Activated T-cell treated with anti-CD3 and anti-CD28 coated beads, Interleukin-2, amount 50 U/mL, for 72 hours (primary cell): ENCODE measurements at places on chromosomes 3 and 15. TPM values are rescaled to one million over a fixed set of nuclear protein-coding genes. Genes with fewer than 3 reads are reported as not detected.

DNA sequence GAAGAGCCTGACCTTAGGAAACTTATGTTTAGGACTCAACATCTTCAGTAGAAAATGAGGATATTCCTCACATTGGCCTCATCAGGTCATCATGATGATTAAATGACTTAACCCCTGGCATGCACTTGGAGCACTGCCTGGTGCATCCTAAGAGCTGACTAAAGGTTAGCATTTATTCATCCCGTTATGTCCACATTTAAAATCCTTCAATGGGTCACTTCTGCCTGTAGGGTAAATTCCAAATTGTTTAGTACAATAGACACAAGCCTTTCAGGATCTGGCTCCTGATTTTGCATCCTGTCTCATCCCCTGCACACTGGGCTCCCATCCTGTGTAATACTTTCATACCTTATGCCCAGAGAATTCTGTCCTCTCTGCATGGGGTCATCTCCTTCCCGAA is 195.2 kb upstream of the MCTP2 start:
- no peak for DNase-seq
- peaks cover 16% of the 10 kb centered on the region for H3K27me3 ChIP-seq
- no peaks in the 10 kb centered on the region for H3K36me3 ChIP-seq

- no peak overlapping the region for H3K27ac ChIP-seq
- H3K36me3 ChIP-seq: peaks cover 3% of the 10 kb centered on the region
- peaks cover 33% of the 10 kb centered on the region for H3K4me1 ChIP-seq
- no peak for DNase-seq
Measured at GRCh38 chr3:125136966-125137357, 75.6 kb downstream of the SLC12A8 start.

LDHAL6B gene
- total RNA-seq: not detected

ADAMTS7 gene
- total RNA-seq: 0.39 TPM

GRCh38 chr3:57889807-57890206 is 118.4 kb upstream of the FLNB start:
- peaks cover 1% of the 10 kb centered on the region for H3K36me3 ChIP-seq
- H3K4me1 ChIP-seq: no peaks in the 10 kb centered on the region
- H3K4me3 ChIP-seq: no peak overlapping the region
- H3K27me3 ChIP-seq: no peaks in the 10 kb centered on the region
- DNase-seq: no peak
- no peak overlapping the region for H3K27ac ChIP-seq

DNA sequence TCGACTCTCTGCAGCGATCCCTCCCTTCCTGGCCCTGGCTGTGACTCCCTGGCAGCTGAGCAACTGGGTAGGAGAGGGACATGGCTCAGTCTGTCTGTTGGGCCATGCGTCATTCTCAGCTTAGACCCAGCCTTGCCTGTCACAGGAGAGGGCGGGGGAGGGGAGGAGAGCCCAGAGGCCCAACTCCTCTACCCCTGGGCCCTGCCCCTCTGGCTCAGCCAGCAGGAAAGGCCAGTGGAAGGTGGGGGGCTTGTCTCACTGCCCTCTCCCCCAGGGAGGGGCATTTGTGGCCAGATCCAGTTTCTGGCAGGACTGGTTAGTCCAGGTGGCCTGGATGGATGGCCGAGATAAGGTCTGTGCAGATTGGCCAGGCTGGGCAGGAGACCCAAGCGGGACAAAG is 31.6 kb downstream of the DNAJB8 start:
- peaks cover 40% of the 10 kb centered on the region for H3K27me3 ChIP-seq
- no peak overlapping the region for H3K4me3 ChIP-seq
- peaks cover 12% of the 10 kb centered on the region for H3K4me1 ChIP-seq

DNA sequence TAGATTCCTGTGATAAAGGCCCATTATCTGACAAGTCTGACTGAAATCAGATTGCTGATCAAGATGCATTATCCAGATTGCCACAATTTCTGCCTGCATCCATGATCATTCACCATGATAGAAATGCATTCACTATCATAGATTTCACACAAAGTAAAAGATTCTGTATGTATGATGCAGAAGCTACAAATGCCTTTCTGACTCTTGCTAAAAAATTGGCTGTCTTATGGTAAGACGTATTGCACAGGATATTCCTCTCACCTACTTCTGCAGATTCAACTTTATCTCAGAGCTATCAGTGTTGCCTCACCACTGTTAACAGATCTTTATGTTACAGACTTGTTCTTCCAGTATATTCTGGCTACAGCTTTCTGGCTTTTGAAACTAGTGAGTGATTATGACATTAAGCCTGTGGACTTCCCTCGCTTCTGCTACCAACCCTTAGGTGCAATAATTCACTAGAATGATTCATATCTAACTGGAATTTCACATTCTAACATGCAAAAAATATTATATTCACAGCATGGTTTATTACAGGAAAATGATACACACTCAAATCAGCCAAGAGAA is 955.3 kb downstream of the EPHA3 start:
- DNase-seq: no peak
- H3K27me3 ChIP-seq: no peaks in the 10 kb centered on the region
- no peak overlapping the region for H3K27ac ChIP-seq
- no peaks in the 10 kb centered on the region for H3K4me1 ChIP-seq

PARP6 gene
- total RNA-seq: 108 TPM

FURIN gene
- 721 TPM for total RNA-seq

NRG4 gene
- total RNA-seq: not detected

NFKBIZ gene
- total RNA-seq: 116 TPM

GRCh38 chr15:87481126-87481525 is 775.4 kb downstream of the NTRK3 start:
- H3K4me3 ChIP-seq: no peak overlapping the region
- no peaks in the 10 kb centered on the region for H3K4me1 ChIP-seq
- no peak for DNase-seq
- no peaks in the 10 kb centered on the region for H3K27me3 ChIP-seq

- peaks cover 5% of the 10 kb centered on the region for H3K27me3 ChIP-seq
- DNase-seq: peak; percentile 4
- H3K36me3 ChIP-seq: no peaks in the 10 kb centered on the region
- no peak overlapping the region for H3K27ac ChIP-seq
Measured at GRCh38 chr15:79296583-79296982, 14.1 kb downstream of the ANKRD34C start.

GRCh38 chr15:78985859-78986475 is 41.1 kb upstream of the CTSH start:
- no peak overlapping the region for H3K4me3 ChIP-seq
- no peaks in the 10 kb centered on the region for H3K36me3 ChIP-seq
- DNase-seq: no peak
- H3K4me1 ChIP-seq: no peaks in the 10 kb centered on the region

- no peak for DNase-seq
- no peak overlapping the region for H3K4me3 ChIP-seq
- no peak overlapping the region for H3K27ac ChIP-seq
- no peaks in the 10 kb centered on the region for H3K36me3 ChIP-seq
- H3K4me1 ChIP-seq: no peaks in the 10 kb centered on the region
Measured at GRCh38 chr15:61629269-61629668, 400.2 kb upstream of the RORA start.

DNA sequence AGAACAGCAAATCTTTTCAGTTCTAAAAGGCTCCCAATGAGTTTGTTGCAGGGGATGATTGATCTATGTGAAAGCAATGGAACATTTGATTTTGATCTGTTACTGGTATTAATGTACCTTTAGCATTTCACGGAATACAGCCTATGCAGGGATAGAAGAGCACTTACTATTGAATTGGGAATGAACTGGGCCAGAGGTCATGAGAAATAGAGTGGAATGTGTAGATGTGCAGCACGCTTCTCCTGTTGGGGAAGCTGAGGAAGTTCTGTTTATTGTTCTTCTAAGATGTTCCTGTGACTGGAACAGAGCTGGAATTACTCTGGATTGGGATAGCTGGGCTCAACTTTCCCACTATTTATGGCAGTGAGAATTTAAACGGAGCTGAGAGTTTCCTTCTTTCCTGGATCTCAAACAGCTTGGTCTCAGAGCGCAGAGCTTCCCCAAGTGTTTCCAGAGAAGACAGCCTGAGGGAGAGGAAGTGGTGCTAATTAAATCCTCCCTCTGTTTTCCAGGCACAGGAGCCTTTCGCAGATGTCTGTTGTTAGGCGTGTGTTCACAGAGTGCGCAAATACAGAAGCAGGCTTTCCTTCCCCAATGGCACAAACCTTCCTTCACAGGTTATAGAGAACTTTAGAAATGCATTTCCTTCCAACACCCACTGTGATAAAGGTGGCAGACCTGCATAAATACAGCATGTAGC is 32.5 kb downstream of the TPRG1 start:
- H3K27ac ChIP-seq: no peak overlapping the region
- peaks cover 16% of the 10 kb centered on the region for H3K27me3 ChIP-seq
- H3K4me3 ChIP-seq: no peak overlapping the region

C3orf85 gene
- not detected for total RNA-seq

DNA sequence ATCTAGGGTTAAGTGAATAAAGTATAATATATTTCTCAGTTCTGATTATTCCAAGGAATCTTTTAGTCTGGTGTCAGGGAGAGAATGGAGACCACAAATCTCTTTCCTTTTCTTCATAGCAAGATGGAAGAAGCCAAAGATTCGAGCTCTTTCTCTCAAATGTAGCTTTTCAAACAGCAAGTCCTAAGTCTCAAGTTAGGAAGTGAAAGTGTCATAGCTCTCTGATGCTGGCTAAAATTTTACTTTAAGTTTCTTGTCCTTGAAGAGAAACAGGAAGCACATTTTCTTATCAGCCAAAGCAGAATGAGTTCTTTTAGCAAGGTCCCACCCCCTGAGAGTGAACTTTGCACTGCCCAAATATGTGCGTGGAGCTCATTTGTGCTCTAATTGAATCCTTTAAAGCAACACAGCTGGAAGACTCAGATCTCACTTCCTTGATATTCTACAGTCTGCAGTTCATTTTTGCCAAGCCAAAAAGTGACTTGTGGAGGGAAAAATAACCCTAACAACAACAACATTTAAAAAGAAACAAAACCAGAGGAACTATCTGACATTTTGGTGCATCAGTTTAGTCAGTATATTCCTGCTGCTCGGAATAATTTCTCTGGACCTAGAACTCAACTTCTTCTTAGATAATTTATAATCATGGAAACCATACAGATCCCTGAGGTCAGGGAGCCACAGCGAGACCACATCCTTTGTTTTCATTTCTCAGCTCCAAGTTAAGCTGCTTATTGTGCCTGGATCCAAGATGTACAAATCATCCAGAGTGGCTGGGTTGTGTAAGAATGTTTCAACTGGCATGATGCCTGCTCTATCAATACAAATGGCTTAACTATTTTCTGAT is 238.7 kb upstream of the P2RY1 start:
- no peaks in the 10 kb centered on the region for H3K36me3 ChIP-seq
- H3K27ac ChIP-seq: peak overlapping the region; percentile 51
- no peaks in the 10 kb centered on the region for H3K27me3 ChIP-seq

- no peak overlapping the region for H3K27ac ChIP-seq
- no peaks in the 10 kb centered on the region for H3K4me1 ChIP-seq
- H3K27me3 ChIP-seq: peaks cover 79% of the 10 kb centered on the region
- no peaks in the 10 kb centered on the region for H3K36me3 ChIP-seq
- no peak overlapping the region for H3K4me3 ChIP-seq
- no peak for DNase-seq
Measured at GRCh38 chr3:120280026-120280425, 5.0 kb downstream of the GPR156 start.

GRCh38 chr3:160169139-160169976 is 55.9 kb upstream of the C3orf80 start:
- no peak overlapping the region for H3K27ac ChIP-seq
- DNase-seq: no peak

ISLR gene
- total RNA-seq: not detected

DNA sequence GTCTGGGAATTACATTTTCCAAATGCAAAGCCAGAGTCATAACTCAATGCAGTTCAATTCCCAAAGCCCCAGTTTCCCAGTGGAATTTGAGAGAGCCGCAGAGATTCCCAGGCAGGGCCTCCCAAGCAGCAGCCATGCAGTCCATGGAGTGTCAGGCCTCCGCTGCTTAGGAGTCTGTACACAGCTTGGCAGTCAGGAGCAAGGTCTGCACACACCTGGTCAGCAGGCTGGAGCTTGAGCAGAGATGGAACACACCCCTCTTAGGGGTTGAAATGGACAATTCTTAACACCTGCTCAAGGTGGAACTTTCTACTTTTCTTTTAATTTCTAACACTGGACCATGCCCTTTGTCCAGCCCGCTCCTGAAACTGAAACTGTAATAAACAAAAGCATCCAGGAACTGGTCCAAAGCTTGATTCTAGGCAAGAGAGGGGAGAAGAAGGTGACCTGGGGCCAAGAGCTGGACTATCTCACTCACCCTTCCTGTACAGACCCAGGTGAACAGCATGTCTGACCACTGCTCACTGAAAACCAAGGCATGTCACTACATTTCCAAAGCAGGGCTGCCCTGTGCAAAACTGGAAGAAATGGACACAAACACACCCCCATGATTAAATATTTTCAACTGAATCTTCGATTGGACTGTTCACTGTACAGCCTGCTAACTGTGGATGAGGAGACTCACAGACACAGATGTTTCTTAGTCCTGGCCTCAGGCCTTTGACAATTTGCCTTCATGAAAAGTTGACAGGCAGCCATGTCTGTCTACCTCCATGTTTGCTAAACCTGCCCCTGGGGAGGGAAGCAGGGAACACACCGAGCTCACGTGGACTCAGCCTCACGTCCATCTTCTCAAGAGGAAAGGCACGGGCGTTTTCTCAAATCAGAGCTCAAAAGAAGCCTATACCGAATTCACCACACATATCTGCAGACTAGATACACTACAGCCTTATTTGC is 48.6 kb upstream of the DUSP7 start:
- H3K36me3 ChIP-seq: peaks cover 25% of the 10 kb centered on the region
- H3K4me1 ChIP-seq: no peaks in the 10 kb centered on the region
- no peaks in the 10 kb centered on the region for H3K27me3 ChIP-seq
- H3K27ac ChIP-seq: no peak overlapping the region

DNA sequence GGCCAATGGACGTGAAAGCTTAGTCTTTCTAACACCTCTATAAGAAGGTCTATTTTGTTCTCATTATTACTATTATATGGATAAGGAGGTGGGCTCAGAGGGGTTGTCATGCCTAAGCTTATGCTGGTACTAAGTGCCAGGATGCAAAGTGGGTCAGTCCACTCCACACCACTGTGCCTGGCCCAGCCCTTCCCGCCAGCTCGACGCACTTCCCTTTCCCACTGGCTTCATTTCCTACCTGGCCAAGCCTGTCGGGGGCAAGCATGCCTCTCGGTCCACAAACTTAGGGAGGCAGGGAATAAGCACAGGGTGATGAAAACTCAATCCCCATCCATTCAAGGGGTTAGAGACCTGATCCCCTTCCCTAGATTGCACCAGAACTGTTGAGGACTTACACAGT is 5.9 kb upstream of the SYNM start:
- no peaks in the 10 kb centered on the region for H3K4me1 ChIP-seq
- peaks cover 44% of the 10 kb centered on the region for H3K27me3 ChIP-seq
- DNase-seq: no peak
- H3K27ac ChIP-seq: no peak overlapping the region
- no peak overlapping the region for H3K4me3 ChIP-seq

RTP4 gene
- total RNA-seq: 2.8 TPM

CCDC12 gene
- total RNA-seq: 54.7 TPM

IGDCC3 gene
- total RNA-seq: not detected

IRAK2 gene
- 9.4 TPM for total RNA-seq

- DNase-seq: no peak
- peaks cover 22% of the 10 kb centered on the region for H3K27me3 ChIP-seq
- H3K27ac ChIP-seq: no peak overlapping the region
Measured at GRCh38 chr3:142716102-142716501, 7.7 kb upstream of the TRPC1 start.

AHSG gene
- 0.14 TPM for total RNA-seq

GRCh38 chr3:97817965-97818364 is 3.8 kb upstream of the CRYBG3 start:
- no peak for DNase-seq
- H3K36me3 ChIP-seq: peaks cover 3% of the 10 kb centered on the region
- peaks cover 25% of the 10 kb centered on the region for H3K27me3 ChIP-seq
- H3K4me1 ChIP-seq: peaks cover 36% of the 10 kb centered on the region
- H3K4me3 ChIP-seq: no peak overlapping the region

- peak overlapping the region; percentile 42 for H3K4me3 ChIP-seq
- no peaks in the 10 kb centered on the region for H3K36me3 ChIP-seq
- peak; percentile 46 for DNase-seq
- no peaks in the 10 kb centered on the region for H3K27me3 ChIP-seq
- peaks cover 92% of the 10 kb centered on the region for H3K4me1 ChIP-seq
Measured at GRCh38 chr15:85543741-85544155, 163.3 kb downstream of the AKAP13 start.
